Tibial artery (tissue), 4 donors: ENCODE measurements at places on chromosomes 5 and 9.
A peak's percentile ranks its signal among the peaks of the same experiment; 100 is the strongest.

DNA sequence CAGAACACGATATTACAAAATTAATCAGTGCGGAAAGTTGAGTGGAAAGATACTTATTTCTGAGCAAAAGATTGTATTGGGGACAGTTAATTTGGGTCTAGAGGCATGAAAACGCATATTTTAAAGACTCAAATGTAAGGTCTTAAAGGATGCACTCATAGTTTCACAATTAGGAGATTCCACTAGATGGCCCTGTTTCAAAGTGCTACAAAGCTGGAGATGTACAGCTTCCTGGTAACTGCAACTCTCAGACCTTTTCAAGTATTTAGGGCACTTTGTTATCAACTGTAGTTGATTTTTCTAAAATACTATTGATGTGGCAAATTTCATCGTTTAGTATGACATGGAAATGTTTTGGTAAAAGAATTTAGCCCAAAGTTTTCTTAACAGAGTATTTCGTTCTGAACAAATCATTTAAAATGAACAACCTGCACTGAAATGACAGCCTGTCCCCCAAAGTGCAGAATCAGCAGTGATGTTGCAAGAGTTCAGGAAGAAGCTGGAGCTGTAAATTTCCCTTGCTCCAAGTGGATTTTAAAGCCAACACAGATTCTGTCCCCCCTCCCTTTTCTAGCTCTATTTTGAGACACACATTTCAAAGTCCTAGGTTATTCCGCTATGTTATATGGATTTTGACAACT lies 16.2 kb upstream of the NDUFB6 start:
- no peaks in the 10 kb centered on the region for H3K27me3 ChIP-seq
- H3K4me3 ChIP-seq: no peak overlapping the region
- no peak for DNase-seq
- no peak overlapping the region for H3K27ac ChIP-seq
- H3K36me3 ChIP-seq: no peaks in the 10 kb centered on the region

- no peak overlapping the region for H3K4me3 ChIP-seq
- no peaks in the 10 kb centered on the region for H3K36me3 ChIP-seq
- no peak for DNase-seq
These were observed 19.2 kb downstream of the WNK2 start for GRCh38 chr9:93203026-93203717.

GRCh38 chr5:176474476-176474875 lies 26.3 kb downstream of the FAF2 start:
- H3K27ac ChIP-seq: no peak overlapping the region
- no peak for DNase-seq
- peaks cover 3% of the 10 kb centered on the region for H3K4me1 ChIP-seq

- H3K36me3 ChIP-seq: no peaks in the 10 kb centered on the region
- no peaks in the 10 kb centered on the region for H3K4me1 ChIP-seq
- no peak for DNase-seq
These were observed 46.8 kb upstream of the IER5L start for GRCh38 chr9:129224618-129225489.

DNA sequence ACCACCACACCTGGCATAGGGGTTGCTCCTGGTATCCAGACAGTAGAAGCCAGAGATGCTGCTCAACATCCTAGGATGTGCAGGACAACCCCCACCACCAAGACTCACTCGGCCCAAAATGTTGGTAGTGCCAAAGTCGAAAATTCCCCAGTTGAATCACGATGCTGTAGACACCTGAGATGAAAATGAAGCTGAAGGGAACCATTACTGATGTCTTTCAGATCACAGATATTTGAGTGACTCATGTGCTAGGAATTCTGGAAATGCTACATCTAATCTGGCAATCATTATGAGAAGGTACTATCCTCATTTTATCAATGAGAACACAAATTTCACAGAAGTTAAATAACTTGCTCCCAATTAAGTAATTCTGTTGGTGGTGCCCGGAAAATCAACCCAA lies 21.0 kb upstream of the UBE2QL1 start:
- no peaks in the 10 kb centered on the region for H3K36me3 ChIP-seq
- H3K27me3 ChIP-seq: no peaks in the 10 kb centered on the region
- DNase-seq: no peak
- H3K27ac ChIP-seq: no peak overlapping the region
- no peaks in the 10 kb centered on the region for H3K4me1 ChIP-seq
- H3K4me3 ChIP-seq: no peak overlapping the region

DNA sequence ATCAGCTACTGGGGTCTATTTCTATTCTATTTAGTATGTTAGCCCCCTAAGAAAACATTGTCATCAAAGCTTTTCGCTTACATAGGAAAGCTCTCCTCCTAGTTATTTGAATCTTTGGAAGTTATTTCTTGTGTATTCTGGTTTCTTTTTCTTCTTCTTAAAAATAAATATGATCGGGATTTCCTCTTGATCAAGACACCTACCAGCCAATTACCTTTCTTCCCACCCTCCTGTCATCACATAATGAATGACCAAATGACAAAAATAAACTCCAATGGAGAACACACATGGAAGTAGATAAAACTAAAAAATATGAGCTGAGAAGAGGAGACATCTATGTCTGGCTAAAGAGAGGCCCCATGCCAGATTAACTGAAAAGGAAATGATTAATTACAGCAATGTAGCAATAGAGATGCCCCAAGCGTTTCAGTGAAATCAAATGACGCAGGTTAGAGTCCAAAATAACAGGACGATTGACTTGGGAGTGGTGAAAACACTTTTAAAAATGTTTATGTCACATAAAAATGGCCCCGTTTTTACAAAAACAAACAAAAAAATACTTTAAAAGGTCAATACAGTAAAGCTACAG lies 59.5 kb upstream of the PCSK1 start:
- no peaks in the 10 kb centered on the region for H3K36me3 ChIP-seq
- peak overlapping the region; percentile 25 for H3K27ac ChIP-seq
- DNase-seq: no peak
- no peaks in the 10 kb centered on the region for H3K27me3 ChIP-seq
- H3K4me1 ChIP-seq: peaks cover 10% of the 10 kb centered on the region

DNA sequence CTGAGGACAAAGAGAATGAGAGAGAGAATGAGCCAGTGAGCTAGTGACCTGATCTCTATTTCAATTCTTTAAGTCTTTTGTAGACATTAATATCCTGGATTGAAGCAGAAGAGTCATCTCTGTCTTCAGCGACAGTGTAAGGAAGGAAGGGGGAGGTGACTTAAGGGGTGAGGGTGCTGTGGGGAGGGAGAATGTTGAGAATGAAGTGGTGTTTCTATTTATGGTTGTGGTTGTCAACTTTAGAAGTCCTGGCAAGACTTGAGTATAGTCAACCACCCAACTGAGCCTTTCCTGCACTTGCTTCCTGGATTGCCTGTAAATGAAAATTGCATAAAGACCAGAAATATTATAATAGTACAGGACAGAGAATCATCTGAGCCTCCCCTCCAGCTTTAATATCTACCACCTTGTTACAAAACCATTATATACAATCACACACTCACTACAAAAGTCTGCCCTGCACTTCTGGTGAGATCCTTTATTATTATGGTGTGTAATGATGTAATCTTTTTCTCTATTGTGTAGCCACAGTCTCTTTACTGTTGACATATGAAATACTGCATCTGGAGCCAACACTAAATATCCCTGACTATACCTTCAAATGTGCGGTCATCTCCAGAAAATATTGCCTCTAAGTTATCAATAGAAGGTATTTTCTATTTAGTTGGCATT lies 91.7 kb downstream of the NTRK2 start:
- H3K36me3 ChIP-seq: no peaks in the 10 kb centered on the region
- DNase-seq: no peak
- no peaks in the 10 kb centered on the region for H3K4me1 ChIP-seq
- no peaks in the 10 kb centered on the region for H3K27me3 ChIP-seq
- no peak overlapping the region for H3K4me3 ChIP-seq

- H3K27me3 ChIP-seq: no peaks in the 10 kb centered on the region
- H3K4me1 ChIP-seq: no peaks in the 10 kb centered on the region
- no peaks in the 10 kb centered on the region for H3K36me3 ChIP-seq
- no peak for DNase-seq
These were observed 44.1 kb upstream of the CDKN2B start for GRCh38 chr9:22053178-22053577.

- no peaks in the 10 kb centered on the region for H3K36me3 ChIP-seq
- no peak for DNase-seq
- no peaks in the 10 kb centered on the region for H3K4me1 ChIP-seq
- H3K4me3 ChIP-seq: no peak overlapping the region
- H3K27ac ChIP-seq: no peak overlapping the region
These were observed 106.2 kb downstream of the IZUMO3 start for GRCh38 chr9:24439456-24439855.

DNA sequence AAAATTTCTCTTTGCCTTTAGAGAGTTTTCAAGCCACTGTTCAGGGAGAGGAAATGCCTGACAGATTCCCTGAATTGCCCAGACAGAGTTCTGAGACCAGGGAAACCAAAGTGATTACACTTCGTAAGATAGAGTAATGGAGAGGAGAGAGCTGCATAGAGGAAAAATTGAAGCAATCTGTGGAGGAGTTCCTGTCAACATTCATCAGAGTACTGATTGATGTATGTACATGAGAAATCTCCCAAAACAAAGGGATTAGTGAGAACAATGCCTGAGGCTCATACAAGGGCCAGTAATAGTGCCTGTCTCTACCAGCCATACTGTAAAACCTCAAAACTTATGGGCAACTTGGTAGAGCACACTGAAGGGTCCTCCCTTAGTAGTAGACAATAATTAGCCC lies 79.0 kb upstream of the TRIM32 start:
- H3K27me3 ChIP-seq: no peaks in the 10 kb centered on the region
- no peaks in the 10 kb centered on the region for H3K4me1 ChIP-seq
- H3K36me3 ChIP-seq: no peaks in the 10 kb centered on the region
- no peak overlapping the region for H3K27ac ChIP-seq

DNA sequence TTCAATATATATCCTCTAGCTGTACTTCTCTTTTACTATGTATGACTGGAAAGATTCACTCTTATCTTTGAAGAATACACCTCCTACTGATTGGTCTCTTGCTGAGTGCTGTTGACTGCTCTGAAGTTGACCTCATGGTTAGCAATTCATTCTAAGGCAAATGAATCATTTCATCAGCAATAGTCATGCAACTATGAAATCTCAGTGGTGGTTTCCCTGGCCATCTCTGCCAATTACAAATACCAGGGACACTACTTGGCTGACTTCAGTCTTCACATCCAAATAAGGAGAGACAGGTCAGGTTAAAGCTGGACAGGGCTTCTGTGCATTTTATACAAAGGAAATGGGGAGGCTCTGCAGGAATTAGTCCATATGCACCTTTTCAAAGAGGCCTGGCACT lies 333.5 kb upstream of the ACTBL2 start:
- no peaks in the 10 kb centered on the region for H3K36me3 ChIP-seq
- peaks cover 27% of the 10 kb centered on the region for H3K4me1 ChIP-seq
- no peak overlapping the region for H3K27ac ChIP-seq
- no peaks in the 10 kb centered on the region for H3K27me3 ChIP-seq
- DNase-seq: no peak
